ENCODE measurements at places on chromosomes 1 and 21. TPM values are rescaled to one million over a fixed set of nuclear protein-coding genes. Genes with fewer than 3 reads are reported as not detected.

Gene TACSTD2
- 0.46 TPM for total RNA-seq

Gene SLAMF8
- total RNA-seq = 13.0 TPM

Gene TCHH
- total RNA-seq = 1.3 TPM

Gene LACTBL1
- total RNA-seq = not detected

Gene TMEM51
- total RNA-seq = 10.5 TPM

Gene ZMYM1
- total RNA-seq = 18.0 TPM

Gene LORICRIN
- not detected for total RNA-seq

Gene NOS1AP
- 1.2 TPM for total RNA-seq

DNA sequence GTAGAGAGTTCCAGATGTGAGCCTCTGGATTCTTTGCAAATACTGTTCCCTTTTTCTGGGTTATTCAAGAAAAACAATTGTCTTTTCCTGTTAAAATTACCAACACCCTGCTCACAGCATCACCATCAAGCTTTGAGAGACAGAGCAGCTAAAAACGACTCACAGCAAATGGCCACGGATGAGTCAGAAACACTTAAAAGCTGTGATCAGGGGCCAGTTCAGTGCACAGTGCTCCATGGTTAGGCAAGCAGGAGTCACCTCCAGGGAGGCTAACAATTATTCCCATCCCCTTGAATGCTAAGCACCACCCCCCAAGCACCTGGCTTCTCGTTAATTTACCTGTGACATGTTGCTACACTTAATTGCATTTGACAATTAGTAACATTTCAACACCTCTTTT, 128.4 kb upstream of the CAMK1G start:
- H3K4me3 ChIP-seq = no peak overlapping the region
- H3K4me1 ChIP-seq = no peaks in the 10 kb centered on the region
- DNase-seq = no peak
- H3K36me3 ChIP-seq = no peaks in the 10 kb centered on the region

GRCh38 chr1:201918343-201918742, 28.0 kb downstream of the LMOD1 start:
- peaks cover 12% of the 10 kb centered on the region for H3K4me1 ChIP-seq
- no peaks in the 10 kb centered on the region for H3K36me3 ChIP-seq
- H3K27me3 ChIP-seq = peaks cover 4% of the 10 kb centered on the region
- DNase-seq = no peak
- peak overlapping the region; percentile 53 for H3K27ac ChIP-seq

DNA sequence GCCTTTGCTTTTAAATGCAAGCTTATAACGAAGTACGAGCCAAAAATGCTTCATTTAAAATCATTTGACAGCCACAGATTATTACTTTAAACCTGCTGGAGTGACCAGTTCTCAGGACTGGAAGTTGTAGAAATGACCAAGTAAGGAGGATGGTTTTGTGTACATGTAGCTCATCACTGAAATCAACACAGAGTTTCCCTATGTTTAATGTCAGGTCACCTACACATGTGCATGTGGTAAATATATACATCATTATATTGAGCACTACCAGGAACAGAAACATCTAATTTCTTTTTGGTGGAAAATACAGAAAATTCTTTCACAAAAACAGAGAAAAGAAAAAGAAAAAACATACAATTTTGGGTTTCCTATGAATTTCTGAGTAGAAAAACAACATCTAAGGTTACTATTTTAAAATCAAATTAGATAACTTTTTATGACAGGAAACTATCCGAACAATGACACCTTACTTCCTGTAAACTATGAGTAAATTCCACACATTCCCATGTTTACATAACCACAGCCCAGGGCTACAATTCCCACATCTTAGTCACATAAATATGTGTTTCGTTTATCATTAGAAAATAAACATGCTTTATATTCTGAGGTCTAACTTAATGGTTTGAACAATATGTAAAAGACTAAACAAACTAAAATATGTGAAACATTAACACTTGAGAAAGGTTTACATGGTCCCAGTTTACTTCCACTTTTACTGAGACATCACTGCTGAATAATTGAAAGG, 73.6 kb downstream of the ZNF281 start:
- DNase-seq = no peak
- H3K36me3 ChIP-seq = no peaks in the 10 kb centered on the region
- no peaks in the 10 kb centered on the region for H3K27me3 ChIP-seq
- no peak overlapping the region for H3K4me3 ChIP-seq
- no peak overlapping the region for H3K27ac ChIP-seq
- no peaks in the 10 kb centered on the region for H3K4me1 ChIP-seq

- H3K36me3 ChIP-seq = no peaks in the 10 kb centered on the region
- H3K27ac ChIP-seq = no peak overlapping the region
- peaks cover 41% of the 10 kb centered on the region for H3K4me1 ChIP-seq
- peaks cover 13% of the 10 kb centered on the region for H3K27me3 ChIP-seq
Measured at GRCh38 chr1:6035719-6036118, 10.0 kb upstream of the KCNAB2 start.

DNA sequence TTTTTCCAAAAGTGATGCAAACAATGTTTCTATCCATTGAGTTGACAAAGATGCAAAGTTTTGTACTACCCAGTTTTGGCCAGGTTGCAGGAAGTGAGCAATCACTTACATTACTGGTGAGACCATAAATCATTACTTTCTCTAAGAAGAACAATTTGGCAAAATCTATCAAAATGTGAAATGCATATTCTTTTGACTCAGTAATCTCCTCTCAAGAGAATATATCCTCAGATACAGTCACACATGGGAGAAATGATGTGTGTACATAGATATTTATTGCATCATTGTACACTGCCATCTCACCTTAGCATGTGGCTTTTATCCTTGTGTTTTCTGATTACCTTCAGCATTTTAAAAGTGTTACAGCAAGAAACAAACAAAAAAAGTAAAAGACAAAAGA, 52.4 kb upstream of the FMO3 start:
- no peaks in the 10 kb centered on the region for H3K27me3 ChIP-seq
- no peaks in the 10 kb centered on the region for H3K4me1 ChIP-seq
- H3K27ac ChIP-seq = no peak overlapping the region
- no peak for DNase-seq
- H3K4me3 ChIP-seq = no peak overlapping the region

- peaks cover 4% of the 10 kb centered on the region for H3K4me1 ChIP-seq
- H3K36me3 ChIP-seq = no peaks in the 10 kb centered on the region
- DNase-seq = no peak
Measured at GRCh38 chr1:58391514-58391913, 155.0 kb downstream of the OMA1 start.

DNA sequence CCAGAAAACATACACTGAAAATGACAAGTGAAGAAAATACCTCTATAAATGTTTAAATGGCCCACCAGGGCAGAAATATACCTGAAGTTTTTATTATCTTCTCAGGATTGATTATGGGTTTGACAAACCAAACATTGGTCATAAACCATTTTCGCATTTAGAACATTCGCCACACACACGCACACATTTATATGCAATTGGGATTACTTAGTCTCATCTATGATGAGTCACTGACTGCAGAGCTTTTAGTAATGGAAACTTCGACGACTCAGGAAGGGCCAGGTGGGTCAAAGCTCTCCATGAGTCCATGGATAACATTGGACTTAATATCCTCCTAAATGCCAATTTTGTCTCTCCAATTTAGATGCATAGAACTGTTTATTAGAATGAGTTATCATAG, 16.9 kb downstream of the NRDC start:
- H3K4me1 ChIP-seq = peaks cover 13% of the 10 kb centered on the region
- H3K27ac ChIP-seq = no peak overlapping the region
- H3K27me3 ChIP-seq = no peaks in the 10 kb centered on the region
- H3K36me3 ChIP-seq = no peaks in the 10 kb centered on the region

GRCh38 chr1:32151319-32151787, 28.1 kb upstream of the TXLNA start:
- H3K27me3 ChIP-seq = no peaks in the 10 kb centered on the region
- peaks cover 20% of the 10 kb centered on the region for H3K36me3 ChIP-seq
- H3K4me3 ChIP-seq = no peak overlapping the region
- no peak for DNase-seq

DNA sequence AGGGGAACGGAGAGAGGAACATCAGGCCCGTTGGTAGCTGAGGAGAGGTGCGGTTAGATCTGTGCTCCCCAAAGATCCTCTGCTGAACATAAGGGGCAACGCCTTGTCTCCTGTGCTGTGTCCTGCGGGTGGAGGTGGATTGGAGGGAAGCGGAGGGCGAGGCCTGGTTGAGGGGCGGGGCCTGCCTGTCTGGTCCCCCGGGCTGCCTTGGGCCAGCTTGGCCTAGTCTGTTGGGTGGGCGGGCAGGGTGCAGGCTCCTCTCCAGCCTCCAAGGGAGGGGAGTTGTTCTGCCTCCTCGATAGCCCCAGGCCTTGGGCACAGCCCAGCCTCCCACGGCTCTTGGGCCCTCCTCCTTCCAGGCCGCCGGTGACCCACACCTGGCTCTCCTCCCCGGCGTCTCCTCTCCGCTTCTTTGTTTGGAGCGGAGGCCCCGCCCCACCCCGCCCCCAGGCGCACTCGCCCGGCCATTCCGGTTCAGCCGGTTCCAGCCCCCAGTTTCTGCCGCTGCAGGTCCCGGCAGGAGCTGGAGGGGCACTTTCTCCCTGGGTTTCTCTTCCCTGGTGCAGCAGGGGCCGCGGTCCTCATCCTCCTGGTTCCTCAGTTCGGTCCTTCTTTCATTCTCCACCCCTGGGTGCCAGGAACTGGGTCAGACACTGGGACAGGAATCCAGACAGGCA, 19.4 kb downstream of the PTPRF start:
- peaks cover 15% of the 10 kb centered on the region for H3K4me1 ChIP-seq
- no peaks in the 10 kb centered on the region for H3K27me3 ChIP-seq
- H3K27ac ChIP-seq = no peak overlapping the region
- peak overlapping the region; percentile 29 for H3K4me3 ChIP-seq

DNA sequence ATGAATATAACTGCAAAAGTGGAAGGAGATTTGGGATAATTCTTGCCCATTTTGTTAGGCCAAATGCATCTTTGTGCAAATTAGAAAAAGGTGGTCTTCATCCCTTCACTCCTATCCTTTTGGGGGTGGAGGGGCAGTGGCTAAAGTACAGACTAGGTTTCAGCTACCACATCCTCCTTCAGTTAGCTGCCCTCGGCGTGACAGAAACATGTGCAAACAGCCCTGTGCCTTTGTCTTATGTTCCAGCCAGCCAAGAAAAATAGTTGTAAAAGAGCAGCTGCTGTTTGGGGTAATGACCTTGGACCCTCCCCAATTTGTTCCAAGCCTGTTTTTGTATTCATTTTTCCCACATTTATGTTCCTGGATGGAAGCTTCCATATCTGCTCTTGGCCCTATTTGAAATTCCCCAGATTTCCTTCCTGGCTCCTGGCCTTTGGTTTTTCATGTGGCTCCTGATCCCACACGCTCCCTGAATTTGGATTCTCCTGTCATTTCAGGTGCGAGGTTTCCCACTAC, 8.3 kb upstream of the LGALS8 start:
- no peak overlapping the region for H3K27ac ChIP-seq
- DNase-seq = no peak
- H3K36me3 ChIP-seq = no peaks in the 10 kb centered on the region
- no peak overlapping the region for H3K4me3 ChIP-seq

DNA sequence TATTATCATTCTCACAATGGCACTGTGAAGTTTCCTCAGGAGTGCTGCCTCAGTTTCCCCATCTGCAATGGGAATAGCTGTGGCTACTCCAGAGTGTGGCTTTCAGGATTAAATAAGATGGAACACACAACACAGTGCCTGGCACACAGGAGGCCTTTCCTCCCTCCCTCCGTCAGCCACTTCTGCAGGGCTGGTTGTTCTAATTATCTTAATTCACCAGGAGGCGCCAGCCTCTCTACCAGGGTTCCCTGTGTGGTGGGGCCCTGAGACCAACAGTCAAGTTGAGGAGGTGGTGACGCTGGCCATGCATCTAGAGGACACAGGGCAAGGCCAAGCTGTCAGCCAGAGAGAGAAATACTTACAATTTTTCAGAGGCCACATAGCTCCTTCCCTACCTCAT, 6.3 kb upstream of the FOXO6 start:
- DNase-seq = peak; percentile 48
- peaks cover 30% of the 10 kb centered on the region for H3K27me3 ChIP-seq
- no peak overlapping the region for H3K27ac ChIP-seq
- no peaks in the 10 kb centered on the region for H3K36me3 ChIP-seq

- no peaks in the 10 kb centered on the region for H3K36me3 ChIP-seq
- peak overlapping the region; percentile 43 for H3K4me3 ChIP-seq
- peak overlapping the region; percentile 54 for H3K27ac ChIP-seq
Measured at GRCh38 chr1:204684206-204684570, 1.4 kb downstream of the LRRN2 start.

DNA sequence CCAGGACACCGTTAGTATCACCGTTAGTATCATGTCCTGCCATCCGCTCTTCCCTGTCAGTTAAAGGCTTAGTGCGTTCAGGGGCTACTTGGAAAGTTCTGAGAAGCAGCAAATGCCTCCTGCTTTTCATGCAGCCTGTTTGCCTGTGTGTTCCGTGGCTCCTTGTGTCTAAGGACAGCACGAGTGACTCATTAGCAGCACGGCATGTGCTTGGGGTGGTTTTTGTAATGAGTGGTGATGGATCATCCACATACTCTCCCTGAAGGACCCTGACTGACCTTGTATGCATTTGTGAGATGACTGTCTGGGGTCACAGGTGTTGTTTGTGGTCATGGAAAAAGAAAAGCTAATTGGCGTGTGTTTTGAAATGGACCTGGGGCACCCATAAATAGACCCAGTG, 221.9 kb downstream of the PBX1 start:
- H3K36me3 ChIP-seq = no peaks in the 10 kb centered on the region
- DNase-seq = no peak
- H3K4me3 ChIP-seq = no peak overlapping the region
- H3K27ac ChIP-seq = no peak overlapping the region
- H3K4me1 ChIP-seq = peaks cover 7% of the 10 kb centered on the region

DNA sequence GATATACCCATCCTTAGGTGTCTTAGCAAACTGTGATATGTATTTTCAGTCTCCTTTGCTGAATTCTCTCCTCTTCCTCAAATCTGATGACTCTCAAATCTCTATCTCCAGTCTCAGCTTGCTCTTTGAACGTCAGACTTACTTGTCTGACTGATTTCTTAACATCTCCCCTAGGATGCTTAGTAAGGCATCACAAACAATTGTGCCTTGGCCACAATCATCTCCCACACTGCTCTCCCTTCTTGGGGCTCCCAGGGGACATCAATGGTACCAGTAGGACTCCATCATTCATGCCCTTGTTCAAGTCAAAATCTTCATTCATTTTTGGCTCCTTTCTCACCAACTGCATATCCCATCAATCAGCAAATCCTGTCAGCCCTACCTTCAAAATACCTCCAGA, 42.0 kb downstream of the GNG12 start:
- no peaks in the 10 kb centered on the region for H3K36me3 ChIP-seq
- DNase-seq = no peak
- peaks cover 43% of the 10 kb centered on the region for H3K4me1 ChIP-seq
- H3K4me3 ChIP-seq = no peak overlapping the region

DNA sequence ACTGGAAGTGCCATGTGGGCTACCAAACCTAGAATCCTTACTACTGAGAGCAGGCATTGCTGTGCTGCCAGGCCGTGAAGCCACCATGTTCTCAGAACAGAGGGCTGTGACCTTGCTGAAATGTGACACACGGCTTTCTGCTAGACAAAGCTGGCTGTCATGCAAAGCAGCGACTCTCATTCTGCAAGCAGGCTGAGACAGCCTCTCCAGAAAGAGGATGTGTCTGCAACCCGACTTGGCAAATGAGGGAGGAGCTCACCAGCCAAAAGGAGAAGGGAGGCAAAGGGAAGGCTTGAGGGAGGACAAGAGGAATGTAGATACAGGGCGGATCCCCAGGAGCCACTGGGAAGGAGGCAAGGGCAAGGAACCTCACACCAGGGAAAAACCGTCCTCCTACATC, 85.7 kb upstream of the KRTAP19-8 start:
- no peaks in the 10 kb centered on the region for H3K4me1 ChIP-seq
- peaks cover 13% of the 10 kb centered on the region for H3K36me3 ChIP-seq
- DNase-seq = no peak
- no peak overlapping the region for H3K4me3 ChIP-seq

- H3K27ac ChIP-seq = no peak overlapping the region
- H3K4me3 ChIP-seq = no peak overlapping the region
- H3K36me3 ChIP-seq = peaks cover 87% of the 10 kb centered on the region
- no peaks in the 10 kb centered on the region for H3K27me3 ChIP-seq
Measured at GRCh38 chr1:147292631-147293251, 50.3 kb downstream of the CHD1L start.
